CMK (cell line): ENCODE measurements at places on chromosomes 3 and 15.

DNA sequence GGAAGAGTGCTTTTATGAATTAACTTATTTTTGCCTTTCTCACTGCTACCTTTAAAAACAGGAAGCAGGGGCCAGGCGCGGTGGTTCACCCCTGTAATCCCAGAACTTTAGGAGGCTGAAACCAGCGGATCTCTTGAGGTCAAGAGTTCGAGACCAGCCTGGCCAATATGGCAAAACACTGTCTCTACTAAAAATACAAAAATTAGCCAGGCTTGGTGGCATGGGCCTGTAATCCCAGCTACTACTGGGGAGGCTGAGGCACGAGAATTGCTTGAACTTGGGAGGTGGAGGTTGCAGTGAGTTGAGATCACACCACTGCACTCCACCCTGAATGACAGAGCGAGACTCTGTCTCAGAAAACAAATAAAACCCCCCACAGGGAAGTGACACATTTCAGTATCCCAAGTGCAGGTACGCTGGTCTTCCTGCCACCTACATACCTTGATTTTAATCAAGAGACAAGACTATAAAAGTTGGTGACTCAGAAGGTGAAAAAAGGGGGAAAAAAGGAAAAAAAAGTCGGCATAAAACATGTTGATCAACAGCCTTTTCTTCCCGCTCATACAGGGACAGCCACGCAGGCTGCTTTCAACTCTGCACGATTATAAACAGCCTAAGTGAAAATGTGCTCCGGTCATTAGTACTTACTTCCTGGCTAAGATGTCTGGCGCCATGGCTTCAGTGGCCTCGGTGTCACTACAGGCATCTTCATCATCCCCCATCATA lies 18.8 kb downstream of the PPP1R2 start:
- DNase-seq = no peak

DNA sequence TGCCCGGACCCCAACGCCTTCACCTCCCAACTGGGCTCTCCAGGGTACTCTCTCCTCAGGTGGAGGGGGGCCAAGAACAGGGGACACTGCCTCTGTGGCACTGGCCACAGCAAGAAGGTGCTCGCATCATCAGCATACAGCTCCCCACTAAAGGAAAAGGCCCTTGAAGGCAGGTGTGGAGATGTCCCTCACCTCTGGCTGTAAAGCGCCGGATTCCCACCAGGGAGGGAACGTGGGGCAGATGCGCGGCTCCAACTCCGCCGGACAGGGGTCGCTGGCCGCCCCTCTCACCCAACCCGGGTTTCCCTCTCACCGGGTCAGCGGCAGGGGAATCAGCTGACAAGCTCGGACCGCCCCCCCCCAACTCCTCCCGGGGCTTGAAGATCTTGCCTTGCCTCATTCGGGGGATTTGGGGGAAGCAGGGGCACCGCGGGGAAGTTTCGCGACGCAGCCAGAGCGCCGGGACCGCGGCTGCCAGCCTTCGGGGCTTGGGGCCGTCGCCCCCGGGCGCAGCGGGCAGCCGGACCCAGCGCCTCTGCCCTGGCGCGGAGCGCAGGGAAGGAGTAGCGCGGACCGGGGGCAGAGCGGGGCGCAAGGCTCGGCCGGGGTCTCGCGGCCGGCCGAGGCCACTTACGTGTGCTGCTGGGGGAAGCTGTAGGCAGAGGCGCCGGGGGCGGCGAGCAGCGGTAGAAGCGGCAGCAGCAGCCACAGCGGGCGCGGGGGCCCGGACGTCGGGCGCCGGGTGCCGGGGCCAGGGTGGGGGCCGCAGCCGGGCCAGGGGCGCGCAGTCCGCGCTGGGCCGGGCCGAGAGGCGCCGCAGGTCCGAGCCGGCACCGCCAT lies 630 bp downstream of the CACNA2D2 start:
- DNase-seq = no peak

GRCh38 chr3:38610934-38611333 lies 38.6 kb downstream of the SCN5A start:
- no peak for DNase-seq

- DNase-seq = peak; percentile 75
Measured at GRCh38 chr15:90839187-90840071, 29.0 kb upstream of the FURIN start.

DNA sequence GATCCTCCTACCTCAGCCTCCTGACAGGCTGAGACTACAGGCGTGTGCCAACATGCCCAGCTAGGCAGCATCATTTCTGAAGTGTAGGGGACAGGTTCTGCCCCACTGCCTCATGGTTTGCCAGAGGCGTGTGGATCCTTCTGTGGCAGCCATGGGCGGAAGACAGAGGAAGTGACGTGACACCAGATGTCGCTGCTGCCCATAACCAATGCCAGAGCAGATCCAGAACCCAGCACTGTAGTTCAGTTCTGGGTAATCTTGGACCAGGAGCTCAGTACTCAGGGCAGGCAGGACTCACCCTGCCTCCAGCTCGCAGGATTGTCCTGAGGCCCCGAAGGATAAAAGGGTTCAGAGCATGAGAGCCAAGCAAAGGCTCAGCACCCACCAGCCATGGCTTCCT lies 8.2 kb downstream of the RBPMS2 start:
- no peak for DNase-seq

- DNase-seq = no peak
Measured at GRCh38 chr3:170076715-170077238, 39.0 kb downstream of the GPR160 start.

- no peak for DNase-seq
Measured at GRCh38 chr3:101635954-101636798, 40.8 kb downstream of the ZBTB11 start.

- no peak for DNase-seq
Measured at GRCh38 chr3:71189480-71189879, 394.0 kb downstream of the FOXP1 start.

- DNase-seq = no peak
Measured at GRCh38 chr3:6060251-6060650, 800.7 kb upstream of the GRM7 start.

GRCh38 chr15:46956456-46956855 lies 760.8 kb upstream of the SEMA6D start:
- no peak for DNase-seq

- no peak for DNase-seq
Measured at GRCh38 chr3:152398495-152398894, 129.8 kb downstream of the MBNL1 start.

DNA sequence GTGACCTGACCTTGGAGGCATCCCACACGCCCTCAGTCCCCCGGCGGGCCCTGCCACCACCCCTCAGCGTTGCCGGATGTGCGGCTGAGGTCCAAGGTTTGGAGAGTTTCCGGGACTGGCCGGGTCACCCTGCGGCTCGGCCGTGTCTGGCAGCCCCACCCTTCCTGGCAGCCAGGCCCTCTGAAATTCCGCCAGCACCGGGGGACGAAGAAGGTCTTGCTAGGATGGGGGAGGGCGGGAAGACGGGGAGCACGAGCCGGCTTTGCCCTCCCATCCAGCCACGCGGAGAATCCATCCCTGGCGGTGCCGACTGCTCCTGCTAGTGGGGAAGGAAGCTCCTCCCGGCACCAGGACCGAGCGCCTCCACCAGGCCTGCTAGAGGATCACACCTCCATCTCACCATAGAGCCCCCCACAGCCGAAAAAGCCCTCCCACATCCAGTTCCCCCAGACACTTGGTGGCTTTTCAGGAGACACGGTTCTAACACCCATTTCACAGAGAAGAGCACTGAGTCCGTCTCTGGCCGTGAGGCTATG lies 81.5 kb downstream of the CPN2 start:
- peak; percentile 85 for DNase-seq

DNA sequence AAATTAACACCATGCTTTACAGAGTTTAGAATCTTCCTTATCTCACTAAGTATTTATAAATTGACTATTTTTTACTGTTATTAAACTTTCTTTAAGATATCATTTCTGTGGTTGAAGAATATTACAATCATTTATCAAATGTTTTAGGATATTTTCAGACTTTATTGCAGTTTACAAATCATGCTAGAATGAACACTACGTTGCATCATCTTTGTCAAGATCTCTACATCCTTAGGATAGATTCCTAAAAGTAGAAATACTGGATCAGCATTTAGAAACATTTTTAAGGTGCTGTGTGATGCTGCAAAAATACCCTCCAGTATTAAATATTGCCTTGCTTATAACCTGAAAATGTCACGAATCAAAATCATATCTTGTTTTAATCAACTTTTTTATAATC lies 2.5 kb upstream of the PLD1 start:
- no peak for DNase-seq

DNA sequence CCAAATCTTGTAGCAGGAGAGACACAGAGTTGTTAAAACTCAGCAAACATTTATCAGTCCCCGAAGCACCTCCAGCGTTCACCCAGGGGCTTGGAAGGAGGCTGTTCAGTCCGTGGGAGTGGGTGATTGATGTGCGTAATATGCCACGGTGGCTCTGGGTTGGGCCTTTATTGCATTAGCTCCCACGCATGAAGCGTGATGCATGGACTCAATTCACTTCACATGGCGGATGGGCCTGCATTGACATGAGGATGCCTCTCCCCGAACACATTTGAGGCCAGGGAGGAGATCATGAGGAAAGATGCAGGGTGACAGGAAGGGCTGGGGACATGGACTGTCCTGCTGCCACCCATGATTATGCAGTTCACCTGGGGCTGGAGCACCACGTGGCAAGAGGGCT lies 126.5 kb downstream of the FAM43A start:
- DNase-seq = no peak
